ENCODE measurements at places on chromosomes 11 and 22.

- no peak for DNase-seq
Observed at GRCh38 chr11:86210898-86211297, 33.7 kb upstream of the EED start.

DNA sequence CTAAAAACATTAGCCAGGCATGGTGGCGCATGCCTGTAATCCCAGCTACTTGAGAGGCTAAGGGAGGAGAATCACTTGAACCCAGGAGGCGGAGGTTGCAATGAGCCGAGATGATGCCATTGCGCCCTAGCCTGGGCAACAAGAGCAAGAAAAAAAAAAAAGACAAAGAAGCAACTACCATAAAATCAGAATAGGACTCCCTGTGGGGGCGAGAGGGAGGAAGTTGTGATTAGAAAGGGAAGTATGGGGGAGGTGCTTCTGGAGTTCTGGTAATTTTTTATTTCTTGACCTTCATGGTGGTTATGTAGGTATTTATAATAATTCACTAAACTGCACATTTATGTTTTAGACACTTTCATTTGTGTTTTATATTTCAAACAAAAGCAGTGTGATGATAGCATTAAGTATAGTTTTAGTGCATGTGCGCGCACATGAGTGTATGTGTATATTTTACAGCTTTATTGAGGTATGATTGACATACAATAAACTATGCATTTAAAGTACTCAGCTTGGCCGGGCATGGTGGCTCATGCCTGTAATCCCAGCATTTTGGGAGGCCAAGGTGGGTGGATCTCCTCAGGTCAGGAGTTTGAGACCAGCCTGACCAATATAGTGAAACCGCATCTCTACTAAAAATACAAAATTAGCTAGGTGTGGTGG is 43.5 kb downstream of the SIK2 start:
- DNase-seq: no peak

- DNase-seq: no peak
Observed at GRCh38 chr11:2200957-2201519, 29.4 kb upstream of the TH start.

- no peak for DNase-seq
Observed at GRCh38 chr11:102493524-102493923, 37.0 kb downstream of the MMP7 start.

- no peak for DNase-seq
Observed at GRCh38 chr11:84021291-84021690, 735.1 kb upstream of the CCDC90B start.
